Activated T-helper 1 cell treated with anti-CD3 and anti-CD28 coated beads, Interleukin-2, amount 50 U/mL, for 16 hours (primary cell): ENCODE measurements at places on chromosomes 6 and 20.

- DNase-seq, result no peak
Observed at GRCh38 chr20:48489656-48490055, 338.1 kb downstream of the PREX1 start.

GRCh38 chr6:108492131-108492766 lies 68.5 kb upstream of the FOXO3 start:
- DNase-seq, result no peak

- DNase-seq, result peak; percentile 4
Observed at GRCh38 chr6:11538052-11538818, 686 bp downstream of the TMEM170B start.

- no peak for DNase-seq
Observed at GRCh38 chr6:167804281-167805013, 22.3 kb upstream of the AFDN start.

GRCh38 chr6:149431905-149432775 lies 32.1 kb downstream of the SUMO4 start:
- peak; percentile 84 for DNase-seq

- DNase-seq, result no peak
Observed at GRCh38 chr6:139290787-139291311, 949 bp downstream of the TXLNB start.

DNA sequence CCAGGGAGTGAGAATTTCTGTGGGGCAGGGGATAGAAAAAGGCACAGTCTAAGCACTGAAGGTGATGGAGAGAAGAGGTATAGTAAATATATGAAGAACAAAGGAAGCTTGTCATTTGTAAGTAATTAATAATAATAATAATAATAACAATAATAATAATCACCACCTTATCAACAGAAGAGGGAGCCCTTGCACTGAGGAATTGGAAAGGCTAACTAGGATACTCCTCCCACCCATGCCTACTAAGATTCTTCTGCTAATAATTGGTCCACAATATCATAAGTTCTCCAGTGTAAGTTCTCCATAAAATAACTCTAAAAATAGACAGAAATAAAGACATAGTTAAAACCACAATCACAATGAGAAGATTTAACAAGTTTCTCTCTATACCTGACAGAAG lies 912 bp upstream of the OR12D3 start:
- no peak for DNase-seq

DNA sequence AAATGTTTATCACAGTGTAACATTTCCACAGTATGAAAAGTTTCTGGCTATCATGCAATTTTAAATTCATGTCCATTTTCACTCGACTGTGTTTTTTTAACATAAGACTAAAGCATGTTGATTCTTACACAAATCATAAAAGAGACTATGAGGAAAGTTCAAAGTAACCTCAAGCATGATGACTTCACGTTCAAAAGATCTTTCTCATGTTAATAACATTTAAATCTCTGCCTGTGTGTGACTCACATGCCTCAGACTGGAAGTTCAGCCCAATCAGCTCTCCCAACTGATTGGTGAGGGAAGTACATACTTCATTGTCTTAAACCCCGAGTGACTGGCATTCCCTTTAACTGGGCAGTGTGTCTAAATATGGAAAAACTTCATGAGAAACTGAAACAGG lies 37.4 kb downstream of the ATXN1 start:
- DNase-seq, result no peak

DNA sequence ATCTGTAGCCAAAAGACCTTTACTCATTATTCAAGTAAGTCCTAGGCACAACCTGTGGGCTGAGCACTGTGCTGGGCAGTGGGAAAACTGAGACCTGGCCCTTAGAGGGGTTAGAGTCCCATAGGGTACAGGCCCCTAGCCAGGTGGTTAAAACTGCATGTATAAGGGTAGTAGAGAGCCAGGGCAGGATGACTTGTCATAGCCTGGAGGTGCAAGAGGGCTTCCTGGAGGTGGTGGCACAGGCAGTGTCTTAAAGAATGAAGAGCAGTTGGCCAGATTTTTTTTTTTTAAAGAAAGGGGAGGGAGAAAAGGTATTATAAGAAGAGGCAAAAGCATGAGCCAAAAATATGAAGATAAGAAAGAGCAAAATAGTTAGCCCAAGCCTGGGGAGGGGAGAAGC lies 176.6 kb upstream of the KCNK16 start:
- no peak for DNase-seq

GRCh38 chr20:22566876-22567658 lies 17.3 kb downstream of the FOXA2 start:
- no peak for DNase-seq

- no peak for DNase-seq
Observed at GRCh38 chr6:156175971-156176421, 601.2 kb upstream of the ARID1B start.

DNA sequence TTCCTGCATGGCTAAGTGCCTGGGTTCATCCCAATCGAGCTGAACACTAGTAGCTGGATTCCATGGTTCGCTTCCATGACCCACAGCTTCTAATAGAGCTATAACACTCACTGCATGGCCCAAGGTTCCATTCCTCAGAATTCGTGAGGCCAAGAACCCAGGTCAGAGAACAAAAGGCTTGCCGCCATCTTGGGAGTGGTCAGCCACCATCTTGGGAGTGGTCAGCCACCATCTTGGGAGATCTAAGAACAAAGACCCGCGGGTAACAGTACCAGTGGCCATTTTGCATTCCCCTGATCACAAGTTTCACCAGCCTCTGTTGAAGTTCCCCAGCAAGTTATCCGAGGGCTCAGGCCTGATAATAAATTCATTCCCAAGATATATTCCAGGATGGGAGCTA lies 179.6 kb downstream of the LMBRD1 start:
- no peak for DNase-seq

GRCh38 chr6:105836379-105836778 lies 249.8 kb upstream of the PRDM1 start:
- no peak for DNase-seq

- no peak for DNase-seq
Observed at GRCh38 chr20:32581839-32582658, 3.1 kb downstream of the NOL4L start.

DNA sequence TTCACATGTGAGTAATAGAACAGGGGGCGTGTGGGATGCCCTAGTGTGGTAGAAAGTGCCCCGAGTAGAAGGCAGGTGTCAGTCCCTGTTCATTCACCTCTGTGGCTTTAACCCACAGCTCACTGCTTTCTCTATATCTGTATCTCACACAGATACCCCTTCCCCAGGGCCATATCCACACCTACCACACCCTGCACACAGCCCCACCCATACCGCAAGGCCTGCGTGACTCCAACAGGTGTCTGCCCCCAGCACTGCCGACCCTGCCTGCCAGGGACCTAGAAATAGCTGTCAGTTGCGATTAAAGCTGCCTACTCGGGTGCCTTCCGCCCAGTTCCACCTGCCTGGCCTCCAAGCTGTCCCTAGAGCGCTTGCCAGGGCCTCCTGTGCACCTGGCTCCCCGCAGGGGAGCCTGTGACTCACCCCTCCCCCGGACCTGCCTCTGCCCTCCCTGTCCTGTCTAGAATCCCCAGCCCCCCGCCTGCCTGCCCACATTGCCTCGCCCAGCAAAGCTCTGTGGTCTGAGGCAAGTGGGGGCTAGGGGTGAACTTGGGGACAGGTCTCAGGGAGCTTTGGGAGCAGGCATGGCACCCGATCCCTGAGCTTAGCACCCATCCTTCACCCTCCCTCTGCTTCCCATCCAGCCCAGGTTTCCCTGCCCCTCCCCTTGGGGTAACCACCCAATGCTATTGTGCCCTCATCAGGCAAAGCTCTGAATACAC lies 38.3 kb upstream of the ID1 start:
- DNase-seq, result no peak

DNA sequence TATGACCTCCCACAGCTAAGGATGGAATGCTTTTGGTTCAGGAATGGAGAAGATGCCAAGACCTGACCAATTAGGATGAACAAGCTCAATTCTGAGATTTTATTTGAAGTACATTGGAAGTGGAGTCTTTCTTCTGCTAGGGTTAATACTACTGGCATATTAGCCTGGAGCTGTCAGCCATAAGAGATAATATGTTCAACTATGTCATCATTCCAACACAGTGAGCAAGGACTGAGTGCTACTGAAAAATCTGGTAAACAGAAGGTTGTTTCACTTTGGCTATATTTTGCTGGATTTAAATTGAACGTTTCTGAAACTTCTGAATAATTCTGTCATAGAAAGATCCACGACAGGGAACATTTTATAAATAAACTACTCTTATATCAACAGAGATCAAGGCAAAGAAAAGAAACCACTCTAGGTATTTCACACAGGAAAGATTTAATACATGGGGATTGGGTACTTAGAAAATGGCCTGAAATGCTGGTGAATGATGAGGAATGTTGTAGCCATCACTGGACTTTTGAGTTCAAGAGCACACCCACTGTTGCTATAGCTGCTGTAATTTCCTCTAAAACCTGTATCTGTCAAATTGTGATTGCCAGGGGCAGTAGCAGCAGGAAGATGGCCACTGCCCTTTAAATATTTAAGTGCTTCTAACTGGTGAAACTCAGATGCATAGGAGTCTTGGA lies 200.5 kb downstream of the PLCB4 start:
- no peak for DNase-seq

GRCh38 chr6:61977099-61977498 lies 308.9 kb downstream of the KHDRBS2 start:
- no peak for DNase-seq

GRCh38 chr6:157434349-157435033 lies 53.5 kb downstream of the ZDHHC14 start:
- no peak for DNase-seq

DNA sequence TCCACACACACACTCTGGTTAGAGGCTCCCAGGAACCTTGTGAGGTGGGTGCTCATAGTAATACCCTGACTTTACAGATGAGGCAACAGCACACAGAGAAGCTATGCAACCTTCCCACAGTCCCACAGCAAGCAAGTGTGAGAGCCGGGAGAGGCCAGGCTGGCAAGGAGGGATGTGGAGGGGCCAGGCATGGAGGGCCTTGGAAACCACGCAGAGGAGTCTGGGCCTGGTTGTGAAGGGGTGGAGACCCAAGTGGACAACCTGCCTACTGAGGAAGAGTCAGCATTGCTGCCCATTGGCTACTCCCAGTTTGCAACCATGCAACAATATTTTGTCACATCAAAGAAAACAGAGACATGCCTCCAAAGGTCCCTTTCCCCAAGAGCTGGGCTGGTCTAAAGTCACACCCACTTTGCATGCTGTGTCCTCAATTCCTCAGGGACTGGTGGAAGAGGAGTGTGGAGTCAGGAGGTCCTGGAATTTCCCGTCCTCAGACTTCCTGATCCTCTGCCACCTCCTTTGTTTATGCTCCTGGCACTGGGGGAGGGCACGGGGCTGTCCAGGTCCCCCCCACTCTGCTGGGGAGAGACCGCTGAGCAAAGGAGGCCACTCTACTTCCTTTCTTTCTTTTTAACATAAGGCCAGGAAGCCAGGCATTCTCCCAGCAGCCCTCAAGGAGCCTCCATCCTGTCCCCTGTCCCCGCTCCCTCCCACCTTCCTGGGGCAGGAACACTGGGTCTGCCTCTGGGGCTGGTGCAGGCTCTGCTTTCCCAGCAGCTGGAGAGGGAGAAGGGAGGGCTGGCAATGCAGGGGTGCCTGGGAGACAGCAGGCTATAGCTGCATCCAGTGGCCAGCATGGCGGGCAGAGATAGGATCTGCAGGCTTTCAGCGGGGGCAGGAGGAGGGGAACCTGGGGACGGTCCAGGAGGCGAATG lies 68.3 kb downstream of the NOL4L start:
- DNase-seq, result no peak

DNA sequence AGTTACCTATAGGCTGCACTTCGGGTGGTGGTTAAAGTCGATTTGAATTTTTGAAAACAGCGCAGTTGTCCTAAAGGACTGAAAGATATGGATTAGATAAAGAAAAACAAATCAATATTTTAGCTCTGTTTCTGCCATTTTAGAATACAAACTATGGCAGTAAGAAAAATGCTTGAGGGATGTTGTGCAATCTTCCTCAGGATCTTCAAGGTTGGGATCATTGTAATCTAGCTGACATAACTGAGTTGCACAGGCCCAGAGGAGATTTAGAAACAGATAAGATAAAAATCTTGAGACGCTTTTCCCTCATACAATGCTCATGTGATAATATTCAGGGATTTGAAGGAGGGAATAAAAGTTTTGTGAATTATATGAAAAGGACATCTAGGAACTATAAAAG lies 926 bp downstream of the PEX3 start:
- no peak for DNase-seq

DNA sequence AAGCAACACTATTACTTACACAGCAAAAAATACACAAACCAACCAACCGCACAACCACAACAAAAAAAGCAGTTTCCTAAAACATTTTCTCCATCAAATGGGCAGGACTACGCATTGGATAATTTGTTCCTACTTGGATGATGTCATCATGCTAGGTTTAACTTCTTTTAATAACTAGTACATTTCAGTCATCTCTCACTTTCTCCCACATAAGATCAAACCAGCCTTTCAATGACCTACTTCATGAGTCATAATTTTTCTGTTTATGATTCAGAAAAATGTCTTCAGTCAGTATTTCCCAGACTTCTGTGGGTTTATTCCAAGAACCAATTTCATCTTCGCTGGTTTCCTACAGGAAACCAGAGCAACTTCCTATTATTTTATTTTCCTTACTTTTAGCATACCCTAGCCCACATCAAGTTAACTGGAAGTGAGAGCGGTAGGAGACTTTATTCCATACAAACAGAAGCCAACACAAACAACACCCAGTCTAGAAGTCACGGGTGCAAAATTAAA lies 134.2 kb downstream of the GMDS start:
- no peak for DNase-seq

DNA sequence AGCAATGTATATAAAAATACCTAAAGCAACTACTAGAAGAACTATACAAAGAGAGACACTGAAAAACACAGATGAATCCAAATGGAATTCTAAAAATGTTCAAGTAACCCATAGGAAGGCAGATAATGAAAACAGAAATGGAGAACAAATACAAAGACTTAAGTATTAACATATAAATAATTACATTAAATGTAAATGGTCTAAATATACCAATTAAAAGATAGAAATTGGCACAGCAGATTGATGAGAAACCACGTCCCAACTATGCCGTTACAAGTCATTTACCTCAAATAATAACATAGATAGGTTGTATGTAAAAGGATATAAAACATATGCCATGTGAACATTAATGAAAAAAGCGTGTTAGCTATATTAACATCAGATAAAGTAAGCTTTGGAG lies 40.1 kb downstream of the CEP85L start:
- no peak for DNase-seq

- no peak for DNase-seq
Observed at GRCh38 chr6:32168350-32168749, 4.0 kb downstream of the EGFL8 start.

- DNase-seq, result no peak
Observed at GRCh38 chr20:51361258-51361657, 181.3 kb downstream of the NFATC2 start.
